Activated CD4-positive, alpha-beta T cell treated with anti-CD3 and anti-CD28 coated beads for 48 hours (primary cell): ENCODE measurements at places on chromosomes 7 and 10.

GRCh38 chr7:28032738-28033380, 147.7 kb downstream of the JAZF1 start:
- no peak for DNase-seq

- DNase-seq: no peak
Observed at GRCh38 chr10:76089556-76090180, 658.2 kb downstream of the LRMDA start.

DNA sequence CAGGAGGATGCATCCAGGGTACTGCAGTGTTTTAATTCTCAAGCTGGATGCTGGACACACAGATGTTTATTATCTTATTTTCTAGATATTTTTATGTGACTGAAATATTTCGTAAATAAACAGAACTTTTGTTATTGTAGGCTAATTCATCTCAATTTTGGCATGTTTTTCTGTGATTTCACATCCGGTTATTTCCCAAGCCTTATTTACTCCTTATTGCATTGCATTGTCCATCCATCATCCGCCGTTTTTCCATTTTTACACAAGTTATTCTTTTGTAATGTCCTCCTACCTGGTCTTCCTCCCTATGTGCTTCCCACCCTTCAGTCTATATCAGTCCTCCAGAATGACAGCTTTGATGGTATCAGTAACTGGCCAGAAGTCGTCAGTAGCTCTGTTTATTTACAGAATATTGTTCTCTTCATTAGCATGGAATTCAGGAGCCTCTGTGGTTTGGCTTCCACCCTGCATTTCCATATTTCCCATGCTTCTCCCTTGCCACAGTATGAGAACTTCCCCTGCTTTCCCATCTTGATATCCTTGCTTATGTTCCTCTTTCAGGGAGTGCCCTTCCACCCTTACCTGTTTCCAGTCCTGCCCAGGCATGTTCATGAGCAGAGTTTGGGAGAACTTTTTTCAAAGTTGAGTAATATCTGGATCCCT, 16.1 kb downstream of the GNAI1 start:
- DNase-seq: no peak

GRCh38 chr10:78441694-78442093, 408.0 kb downstream of the RPS24 start:
- no peak for DNase-seq
